ENCODE measurements at places on chromosomes 3 and 15.

DNA sequence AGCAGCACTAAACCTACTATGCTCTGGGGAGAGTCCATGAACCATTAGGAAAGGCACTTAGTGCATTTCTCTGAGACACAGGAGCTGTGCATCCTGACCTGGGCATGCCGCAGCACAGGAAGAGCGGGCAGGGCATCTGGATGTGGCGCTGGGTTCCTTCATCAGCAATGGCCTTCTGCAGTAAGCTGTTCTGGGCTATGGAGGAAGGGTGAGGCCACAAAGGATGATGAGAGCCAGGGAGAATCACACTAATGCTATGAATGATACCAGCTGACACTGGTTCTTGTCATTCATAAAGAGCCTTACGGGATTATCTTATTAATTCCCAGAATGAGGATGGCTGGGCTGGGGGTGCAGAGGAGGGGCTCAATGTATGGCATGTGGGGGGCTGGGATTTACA lies 12.7 kb upstream of the SCN10A start:
- DNase-seq, result no peak

- DNase-seq, result no peak
These were observed 15.5 kb downstream of the TBC1D2B start for GRCh38 chr15:78061963-78062427.

- no peak for DNase-seq
These were observed 45.9 kb upstream of the LIMD1 start for GRCh38 chr3:45548681-45549075.

GRCh38 chr3:51828297-51828696 lies 33.1 kb upstream of the IQCF2 start:
- DNase-seq, result no peak

GRCh38 chr3:62261121-62261520 lies 112.2 kb downstream of the FEZF2 start:
- no peak for DNase-seq

DNA sequence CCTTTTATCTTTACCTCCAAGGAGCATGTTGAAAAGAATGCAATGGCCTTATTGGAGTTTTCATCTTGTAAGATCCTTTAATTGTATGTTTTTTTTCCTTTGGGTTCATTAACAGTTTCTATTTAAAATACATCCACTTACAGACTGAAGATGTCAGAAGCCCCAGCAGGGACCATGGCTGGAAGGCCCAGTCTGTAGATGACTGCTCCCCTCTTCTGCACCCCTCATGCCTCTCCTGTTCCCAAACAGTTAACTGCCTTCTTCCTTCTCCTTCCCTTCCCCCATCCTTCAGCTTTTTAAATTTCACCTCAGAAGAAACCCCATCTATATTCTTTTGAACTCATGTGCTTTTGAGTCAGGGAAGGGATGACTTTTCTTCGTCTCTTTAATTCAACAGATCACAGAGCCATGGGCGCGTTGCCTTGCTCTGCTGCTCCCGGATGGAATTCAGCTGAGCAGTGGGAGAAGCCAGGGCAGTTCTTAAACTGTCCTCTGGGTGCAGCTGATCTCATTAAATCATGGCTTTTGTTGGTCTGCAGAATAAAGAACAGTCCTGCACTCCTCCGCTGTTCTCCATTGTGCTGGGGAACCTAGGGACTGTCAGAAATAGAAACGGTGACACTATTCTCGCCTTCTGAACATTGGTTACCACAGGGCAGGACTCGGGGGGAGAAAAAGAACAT lies 71.5 kb upstream of the EIF1B start:
- peak; percentile 28 for DNase-seq

- no peak for DNase-seq
These were observed 41.2 kb downstream of the IMPG2 start for GRCh38 chr3:101279162-101279561.

GRCh38 chr15:66733976-66734375 lies 31.9 kb downstream of the SMAD6 start:
- DNase-seq, result peak; percentile 20

GRCh38 chr15:77599899-77600298 lies 32.8 kb downstream of the LINGO1 start:
- no peak for DNase-seq

- DNase-seq, result no peak
These were observed 93.6 kb upstream of the FAM174B start for GRCh38 chr15:92749216-92749615.

GRCh38 chr3:172675441-172676193 lies 35.2 kb downstream of the NCEH1 start:
- no peak for DNase-seq

- peak; percentile 89 for DNase-seq
These were observed 14.9 kb downstream of the PLEKHO2 start for GRCh38 chr15:64856429-64857145.

GRCh38 chr3:163622384-163622783 lies 1455.9 kb downstream of the SI start:
- DNase-seq, result no peak

- no peak for DNase-seq
These were observed 74.7 kb downstream of the CRYGS start for GRCh38 chr3:186469525-186469924.

- no peak for DNase-seq
These were observed 3.9 kb downstream of the RPLP1 start for GRCh38 chr15:69456208-69457166.

- DNase-seq, result peak; percentile 48
These were observed 260.4 kb upstream of the P2RY1 start for GRCh38 chr3:152574461-152575079.

DNA sequence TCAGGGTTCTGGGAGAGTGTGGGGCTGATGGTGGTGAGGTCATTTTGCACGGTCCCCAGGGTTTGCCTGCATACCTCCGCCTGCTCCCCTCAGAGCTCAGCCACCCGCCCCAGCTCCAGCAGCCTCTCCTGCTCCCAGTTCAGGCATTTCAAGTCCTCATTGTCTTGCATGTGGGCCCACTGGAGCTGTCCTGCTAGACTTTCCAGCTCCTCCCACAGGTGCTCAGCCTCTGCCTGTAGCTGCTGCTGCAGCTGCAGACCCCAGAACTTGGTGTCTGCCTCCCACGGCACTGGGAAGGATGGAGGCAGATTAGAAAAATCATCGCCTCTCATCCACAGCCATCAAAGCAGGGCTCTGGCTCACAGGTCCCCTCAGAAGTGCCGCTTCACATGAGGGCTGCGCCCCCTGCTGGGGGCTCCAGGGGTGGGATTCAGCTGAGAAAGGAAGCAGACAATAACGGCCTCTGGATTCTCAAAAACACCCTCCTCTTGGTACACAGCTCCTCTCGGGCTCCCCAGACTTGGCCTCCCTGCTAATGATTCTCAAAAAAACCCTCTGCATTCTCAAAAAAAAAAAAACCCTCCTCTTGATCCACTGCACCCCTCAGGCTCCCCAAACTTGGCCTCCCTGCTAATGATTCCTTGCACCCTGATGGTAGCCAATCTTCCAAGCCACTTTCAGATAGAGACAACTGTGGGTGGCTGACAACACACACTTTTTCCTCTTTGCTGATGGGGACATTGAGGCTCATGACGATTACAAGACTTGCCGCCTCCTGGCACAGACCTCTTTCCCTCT lies 89.3 kb upstream of the C2CD4B start:
- DNase-seq, result peak; percentile 77

GRCh38 chr15:52485290-52485689 lies 43.4 kb downstream of the MYO5A start:
- DNase-seq, result no peak

GRCh38 chr3:150055332-150055731 lies 84.6 kb upstream of the PFN2 start:
- no peak for DNase-seq

DNA sequence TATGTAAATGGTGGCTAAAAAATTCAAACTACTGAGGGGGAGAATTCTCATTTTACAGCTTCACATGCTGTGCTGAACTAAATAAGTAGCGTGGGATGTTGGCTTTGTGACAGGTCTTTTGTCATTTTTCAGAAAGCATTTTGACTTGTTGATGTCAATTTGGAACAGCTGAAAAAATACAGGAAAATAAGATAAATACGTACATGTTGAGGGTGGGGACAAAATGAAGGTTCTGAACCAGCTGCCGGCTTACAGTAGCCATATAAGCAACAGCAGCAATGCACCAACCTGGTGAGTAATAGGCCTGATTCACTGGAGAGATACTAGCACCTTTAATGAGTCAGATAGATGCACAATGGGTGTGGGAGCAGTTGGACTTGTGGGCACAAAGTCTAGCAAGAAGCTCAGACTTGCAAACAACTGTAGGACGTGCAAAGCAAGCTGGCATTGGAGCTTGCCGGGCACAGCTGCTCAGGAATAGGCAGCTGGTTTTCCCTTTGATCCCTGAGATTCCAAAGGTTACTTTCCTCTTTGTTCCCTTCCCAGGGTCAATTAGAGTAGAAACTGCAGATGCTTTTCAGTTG lies 12.9 kb downstream of the B3GNT5 start:
- DNase-seq, result no peak

DNA sequence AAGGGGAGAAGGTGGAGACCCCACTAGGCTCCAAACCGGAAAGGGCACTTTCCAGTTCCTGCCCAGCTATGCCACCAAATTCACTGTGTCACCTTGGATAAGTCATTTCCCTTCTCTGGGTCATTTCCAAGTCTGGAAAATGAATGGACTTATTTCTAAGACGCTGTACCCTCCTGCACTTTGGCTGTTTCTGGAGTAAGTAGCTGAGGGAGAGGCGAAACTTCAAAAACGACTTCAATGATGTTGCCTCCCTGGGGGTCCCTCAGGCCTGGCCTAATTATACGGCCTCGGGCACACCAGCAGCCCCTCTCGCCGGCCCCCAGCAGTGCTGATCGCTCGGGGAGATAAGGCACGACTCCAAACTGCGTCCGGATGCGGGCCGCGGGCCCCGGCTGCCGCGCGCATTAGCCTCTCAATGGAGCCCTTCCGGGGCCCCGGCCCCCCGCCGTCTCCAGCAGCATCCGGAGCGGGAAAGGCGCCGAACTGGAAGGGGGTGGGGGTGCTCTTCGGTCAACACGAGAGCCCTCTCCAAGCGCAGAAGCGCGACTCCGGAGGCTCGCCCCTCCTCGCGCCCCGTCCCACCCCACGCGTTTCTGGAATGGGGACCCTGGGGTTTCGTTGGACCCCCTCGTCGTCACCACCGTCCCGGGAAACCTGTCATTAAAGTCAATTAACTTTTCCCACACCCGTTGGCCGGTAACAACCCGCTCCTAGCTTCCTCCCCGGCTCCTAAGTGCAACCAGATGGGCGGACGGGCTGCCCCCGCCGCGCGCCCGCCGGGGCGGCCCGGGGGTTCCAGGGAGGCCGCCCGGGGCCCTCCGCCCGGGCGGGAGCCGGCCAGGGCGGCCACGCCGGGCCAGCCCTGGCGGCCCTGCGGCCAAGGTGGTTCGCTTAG lies 4.8 kb downstream of the HES1 start:
- DNase-seq, result no peak

DNA sequence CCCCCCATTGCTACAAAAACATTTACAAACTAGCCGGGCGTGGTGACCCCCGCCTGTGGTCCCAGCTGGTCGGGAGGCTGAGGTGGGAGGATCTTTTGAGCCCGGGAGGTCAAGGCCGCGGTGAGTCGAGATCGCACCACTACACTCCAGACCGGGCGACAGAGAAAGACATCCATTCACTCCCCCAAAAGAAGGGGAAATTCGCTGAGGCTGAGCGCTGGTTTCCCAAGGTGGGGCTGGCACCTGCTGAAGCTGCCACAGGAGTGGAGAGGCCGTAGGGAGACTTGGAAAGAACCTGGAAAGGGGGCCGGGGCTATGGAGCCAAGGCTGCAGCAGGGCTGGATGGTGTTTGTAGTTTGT lies 732 bp upstream of the CRTC3 start:
- DNase-seq, result no peak

DNA sequence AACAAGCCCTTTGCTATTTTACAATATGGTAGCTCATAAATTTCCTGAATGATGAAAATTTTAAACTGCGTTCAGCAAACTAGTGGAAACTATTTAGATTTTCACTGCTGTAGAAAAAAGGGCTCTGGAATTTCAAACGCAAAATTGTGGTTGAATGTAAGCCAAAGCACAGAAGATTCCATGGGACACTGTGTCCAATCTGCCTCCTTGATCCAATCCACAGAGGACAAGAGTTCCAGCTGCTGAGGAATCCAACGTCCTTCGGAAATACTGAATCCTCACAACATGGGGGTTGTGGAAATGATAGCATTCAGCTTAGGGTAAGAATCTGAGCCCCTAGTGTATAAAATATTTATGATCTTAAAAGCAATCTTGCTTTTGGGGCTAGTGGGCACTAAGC lies 161.0 kb downstream of the PLD1 start:
- no peak for DNase-seq

DNA sequence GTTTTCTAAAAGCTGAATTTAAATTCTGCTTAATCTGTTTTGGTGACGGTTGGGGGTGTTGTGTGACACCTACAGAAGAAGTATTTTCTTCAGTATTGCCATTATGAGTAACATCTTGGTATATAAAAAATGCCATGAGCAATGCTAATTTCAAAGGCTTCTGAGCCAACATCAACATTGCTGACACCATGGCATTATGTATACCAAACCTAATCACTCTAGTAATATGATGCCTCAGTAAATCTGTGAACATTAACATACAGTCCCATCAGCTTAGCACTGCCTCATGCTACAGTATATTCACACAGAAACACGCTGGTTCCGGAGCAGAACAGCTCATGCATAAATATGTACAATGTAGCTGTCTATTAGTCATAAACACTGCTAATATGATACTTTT lies 75.8 kb downstream of the ZPLD1 start:
- DNase-seq, result no peak

DNA sequence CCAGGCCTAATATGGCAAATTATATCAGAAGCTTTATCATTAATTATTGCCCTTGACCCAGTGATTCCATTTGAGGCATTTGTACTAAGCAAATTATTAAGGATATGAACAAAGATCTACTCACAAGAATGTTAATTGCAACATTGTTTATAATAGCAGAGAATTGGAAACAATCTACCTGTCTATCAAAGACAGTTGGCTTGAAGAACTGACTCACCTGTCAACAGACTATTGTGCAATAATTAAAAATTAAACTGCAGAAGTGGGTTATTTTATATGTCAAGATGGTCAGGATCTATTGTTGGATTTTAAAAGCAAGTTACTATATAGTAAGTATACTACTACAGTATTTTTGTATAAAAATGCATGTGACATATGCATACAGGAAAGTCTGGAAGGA lies 6.7 kb upstream of the FETUB start:
- DNase-seq, result no peak

DNA sequence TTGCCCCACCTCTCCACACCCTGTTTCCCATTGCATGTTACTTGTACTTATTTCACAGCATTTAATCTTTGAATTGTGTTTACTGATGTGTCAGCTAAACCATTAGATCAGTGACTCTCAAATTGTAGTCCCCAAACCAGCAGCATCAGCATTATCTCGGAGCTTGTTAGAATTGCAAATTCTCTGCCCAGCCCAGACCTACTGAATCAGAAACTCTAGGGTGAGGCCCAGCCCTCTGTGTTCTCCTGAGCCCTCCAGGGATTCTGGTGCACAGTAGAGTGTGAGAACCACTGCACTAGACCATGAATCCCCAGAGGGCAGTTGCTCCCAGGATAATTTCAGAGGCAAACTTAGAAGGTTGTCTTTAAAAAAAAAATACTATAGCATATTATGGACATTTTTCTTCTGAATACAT lies 13.0 kb downstream of the PLD1 start:
- no peak for DNase-seq
